ENCODE measurements at places on chromosomes 6 and 20. TPM values are rescaled to one million over a fixed set of nuclear protein-coding genes. Genes with fewer than 3 reads are reported as not detected.

DNA sequence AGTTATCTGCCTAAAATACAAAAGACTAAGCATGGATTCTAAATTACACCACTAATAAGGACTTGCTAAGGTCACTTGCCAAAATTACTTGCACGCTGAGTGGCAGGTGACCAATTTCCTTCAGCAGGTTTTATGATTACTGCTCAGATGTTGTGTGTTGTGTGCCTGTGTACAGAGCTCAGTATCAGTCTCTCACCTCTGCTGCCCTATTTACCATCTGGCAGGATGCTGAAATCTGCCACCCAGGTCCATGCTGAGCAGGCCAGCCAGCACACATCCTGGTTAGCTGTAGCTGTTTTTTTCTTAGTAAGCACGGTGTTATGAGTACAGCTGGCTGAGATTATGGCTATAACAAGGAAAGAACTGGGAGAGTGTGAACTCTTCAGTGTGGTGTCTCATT lies 34.0 kb downstream of the ELOVL4 start:
- no peak for DNase-seq

GRCh38 chr20:15630360-15630759 lies 942.9 kb downstream of the KIF16B start:
- no peak for DNase-seq

Gene OXT
- total RNA-seq, result 0.68 TPM

GRCh38 chr6:137494988-137495702 lies 951 bp upstream of the OLIG3 start:
- peak; percentile 43 for DNase-seq

- DNase-seq, result no peak
These were observed 144.7 kb downstream of the MYO6 start for GRCh38 chr6:75893776-75894152.

- no peak for DNase-seq
These were observed 110.0 kb downstream of the PLCB1 start for GRCh38 chr20:8242066-8242465.

GRCh38 chr6:155278319-155279049 lies 14.7 kb downstream of the CLDN20 start:
- no peak for DNase-seq

- DNase-seq, result no peak
These were observed 42.5 kb downstream of the LYRM2 start for GRCh38 chr6:89596056-89596455.

DNA sequence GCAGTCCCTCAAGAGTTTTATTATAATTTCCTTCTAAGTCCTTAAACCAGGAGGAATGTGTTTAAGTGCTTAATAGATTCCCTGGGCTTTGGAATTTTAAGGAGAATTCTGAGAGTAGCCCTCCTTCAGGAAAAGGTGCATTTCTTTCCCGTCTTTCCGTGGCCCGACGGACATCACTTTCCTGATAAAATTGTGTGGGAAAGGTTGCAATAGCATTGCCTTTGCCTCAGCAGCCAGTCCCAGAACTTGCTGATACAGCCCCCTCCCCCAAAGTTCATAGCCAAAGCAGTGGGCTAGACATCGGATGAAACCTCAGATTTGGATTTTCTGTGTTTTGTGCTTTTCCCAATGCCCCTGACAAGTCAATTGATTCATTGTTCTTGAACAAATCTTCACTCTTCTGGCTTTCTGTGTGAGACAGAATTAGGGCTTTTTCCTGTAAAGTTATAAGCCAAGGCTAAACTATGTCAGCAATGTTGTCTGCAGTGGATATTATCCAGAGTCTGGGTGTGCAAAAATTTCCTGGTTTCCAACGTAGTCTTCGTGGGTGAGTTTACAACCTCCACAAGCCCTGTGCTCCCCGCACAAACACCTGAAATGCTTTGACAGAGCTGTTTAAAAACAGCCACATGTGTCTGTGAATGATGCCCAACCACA lies 1.1 kb upstream of the SMOC2 start:
- DNase-seq, result no peak

Data from activated naive CD8-positive, alpha-beta T cell treated with anti-CD3 and anti-CD28 coated beads, Interleukin-2, amount 10 ng/mL, durations not matched to agents 7 days and 5 days (primary cell).